Activated CD4-positive, alpha-beta memory T cell treated with anti-CD3 and anti-CD28 coated beads, Interleukin-2, amount 10 ng/mL, durations not matched to agents 7 days and 5 days (primary cell): ENCODE measurements at places on chromosomes 1 and 21.
A peak's percentile ranks its signal among the peaks of the same experiment; 100 is the strongest.

GRCh38 chr1:72482736-72483413, 200.5 kb upstream of the NEGR1 start:
- no peak overlapping the region for H3K27ac ChIP-seq
- H3K27me3 ChIP-seq: no peaks in the 10 kb centered on the region
- H3K4me3 ChIP-seq: no peak overlapping the region

GRCh38 chr1:1225238-1225845, 6.5 kb downstream of the SDF4 start:
- H3K27ac ChIP-seq: peak overlapping the region; percentile 48
- DNase-seq: no peak
- H3K4me1 ChIP-seq: peaks cover 31% of the 10 kb centered on the region
- H3K27me3 ChIP-seq: no peaks in the 10 kb centered on the region
- H3K4me3 ChIP-seq: no peak overlapping the region

GRCh38 chr21:34886240-34887104, 162.6 kb downstream of the RUNX1 start:
- peaks cover 40% of the 10 kb centered on the region for H3K36me3 ChIP-seq
- H3K27ac ChIP-seq: peak overlapping the region; percentile 98
- H3K4me3 ChIP-seq: peak overlapping the region; percentile 90
- peak; percentile 27 for DNase-seq
- H3K4me1 ChIP-seq: peaks cover 54% of the 10 kb centered on the region

- no peak overlapping the region for H3K4me3 ChIP-seq
- no peak overlapping the region for H3K27ac ChIP-seq
- H3K27me3 ChIP-seq: no peaks in the 10 kb centered on the region
- no peak for DNase-seq
- no peaks in the 10 kb centered on the region for H3K36me3 ChIP-seq
These were observed 447.5 kb downstream of the NEGR1 start for GRCh38 chr1:71834601-71835441.

DNA sequence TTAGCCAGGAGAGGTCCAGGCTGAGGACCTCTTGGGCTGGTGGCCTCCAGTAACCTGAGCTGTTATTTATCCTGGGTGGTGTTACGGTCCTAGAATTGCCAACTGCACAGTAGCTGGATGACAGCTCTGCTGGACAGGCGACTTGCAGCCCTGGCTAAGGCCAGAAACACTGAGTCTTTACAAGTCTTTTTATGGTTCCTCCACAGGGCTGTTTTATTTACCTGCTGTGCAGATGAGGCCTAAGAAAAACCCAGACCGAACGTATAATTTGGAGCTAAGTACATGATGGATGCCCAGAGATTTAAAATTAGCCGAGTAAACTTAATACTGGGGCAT, 30.4 kb upstream of the LRRC38 start:
- no peak overlapping the region for H3K4me3 ChIP-seq
- DNase-seq: no peak
- no peaks in the 10 kb centered on the region for H3K27me3 ChIP-seq
- no peak overlapping the region for H3K27ac ChIP-seq
- H3K4me1 ChIP-seq: no peaks in the 10 kb centered on the region

GRCh38 chr1:180188091-180188506, 33.4 kb downstream of the QSOX1 start:
- H3K36me3 ChIP-seq: no peaks in the 10 kb centered on the region
- H3K27me3 ChIP-seq: no peaks in the 10 kb centered on the region
- H3K4me1 ChIP-seq: peaks cover 15% of the 10 kb centered on the region

DNA sequence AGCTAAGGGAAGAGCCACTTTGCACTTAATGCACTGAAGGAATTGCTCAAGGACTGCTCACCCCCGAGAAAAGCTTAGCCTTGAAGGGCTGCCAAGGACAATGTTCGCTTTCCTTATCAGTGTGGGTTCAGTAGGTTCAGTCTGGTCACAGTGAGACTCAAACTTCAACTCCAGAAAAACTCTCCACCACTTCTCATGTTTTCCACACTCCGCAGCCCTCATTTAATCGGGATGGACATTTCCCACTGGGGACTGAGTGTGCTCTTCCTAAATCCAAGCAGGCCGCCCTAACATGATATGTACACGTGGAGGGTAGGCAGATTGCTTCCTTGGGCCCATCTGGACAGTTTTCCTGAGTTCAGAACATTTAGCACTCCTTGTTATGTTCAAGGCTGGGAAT, 19.5 kb downstream of the SUSD4 start:
- H3K36me3 ChIP-seq: no peaks in the 10 kb centered on the region
- H3K27ac ChIP-seq: no peak overlapping the region
- H3K4me1 ChIP-seq: no peaks in the 10 kb centered on the region
- H3K4me3 ChIP-seq: no peak overlapping the region

DNA sequence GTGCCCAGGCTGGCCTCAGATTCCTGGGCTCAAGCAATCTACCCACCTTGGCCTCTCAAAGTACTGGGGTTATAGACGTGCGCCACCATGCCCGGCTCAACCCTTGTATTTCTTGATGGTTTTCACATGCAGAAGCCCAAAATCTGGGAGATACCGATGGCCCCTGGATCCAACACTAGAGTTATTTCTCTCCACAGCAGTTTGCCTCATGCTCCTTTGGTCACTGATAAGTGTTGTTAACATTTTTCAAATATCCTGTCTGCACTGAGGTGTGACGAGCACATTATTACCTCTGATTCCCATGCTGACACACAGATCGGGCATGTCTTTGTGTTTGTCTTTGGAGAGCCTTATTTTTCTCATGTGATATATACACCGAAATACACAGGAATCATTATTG, 107.0 kb downstream of the KIF26B start:
- no peaks in the 10 kb centered on the region for H3K27me3 ChIP-seq
- H3K4me3 ChIP-seq: no peak overlapping the region
- H3K4me1 ChIP-seq: no peaks in the 10 kb centered on the region

DNA sequence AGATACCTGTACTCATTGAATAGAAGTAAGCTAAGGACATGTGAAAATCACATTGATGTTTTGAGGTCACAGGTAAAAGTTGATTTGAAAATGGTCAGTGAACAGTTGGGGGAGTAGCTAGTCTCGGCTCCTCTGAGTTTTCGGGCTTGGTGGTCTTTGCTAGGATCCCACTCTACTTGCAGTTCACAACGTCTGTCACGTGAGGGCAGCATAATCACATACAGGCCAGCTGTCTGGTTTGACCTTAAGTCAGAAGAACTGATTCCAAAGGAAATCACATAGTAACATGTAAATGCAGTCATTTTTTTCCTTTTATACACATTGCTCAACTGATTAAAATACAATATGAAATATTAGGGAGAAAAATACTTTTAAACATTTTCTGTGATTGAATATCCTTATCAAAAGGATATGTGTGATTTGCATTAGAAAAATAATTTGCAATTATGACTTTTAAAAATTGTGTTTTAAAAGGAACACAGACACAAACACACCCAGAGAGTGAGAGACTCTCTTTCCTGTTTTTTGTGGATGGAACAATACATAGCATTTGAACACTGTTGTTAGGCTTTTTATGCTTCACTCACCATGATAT, 21.8 kb upstream of the PDC start:
- no peak overlapping the region for H3K4me3 ChIP-seq
- H3K4me1 ChIP-seq: no peaks in the 10 kb centered on the region
- H3K27me3 ChIP-seq: no peaks in the 10 kb centered on the region
- H3K27ac ChIP-seq: no peak overlapping the region

GRCh38 chr1:119987686-119988085, 81.8 kb downstream of the NOTCH2 start:
- no peaks in the 10 kb centered on the region for H3K27me3 ChIP-seq
- H3K36me3 ChIP-seq: peaks cover 37% of the 10 kb centered on the region
- no peak for DNase-seq
- peak overlapping the region; percentile 1 for H3K4me3 ChIP-seq
- H3K4me1 ChIP-seq: peaks cover 31% of the 10 kb centered on the region

- no peak overlapping the region for H3K27ac ChIP-seq
- no peak overlapping the region for H3K4me3 ChIP-seq
- H3K4me1 ChIP-seq: peaks cover 38% of the 10 kb centered on the region
- no peak for DNase-seq
These were observed 7.4 kb downstream of the LRRC47 start for GRCh38 chr1:3788756-3789420.

- H3K27ac ChIP-seq: no peak overlapping the region
- no peaks in the 10 kb centered on the region for H3K36me3 ChIP-seq
- H3K27me3 ChIP-seq: peaks cover 54% of the 10 kb centered on the region
- no peak overlapping the region for H3K4me3 ChIP-seq
- no peaks in the 10 kb centered on the region for H3K4me1 ChIP-seq
These were observed 38.2 kb downstream of the MATN1 start for GRCh38 chr1:30684881-30685795.

DNA sequence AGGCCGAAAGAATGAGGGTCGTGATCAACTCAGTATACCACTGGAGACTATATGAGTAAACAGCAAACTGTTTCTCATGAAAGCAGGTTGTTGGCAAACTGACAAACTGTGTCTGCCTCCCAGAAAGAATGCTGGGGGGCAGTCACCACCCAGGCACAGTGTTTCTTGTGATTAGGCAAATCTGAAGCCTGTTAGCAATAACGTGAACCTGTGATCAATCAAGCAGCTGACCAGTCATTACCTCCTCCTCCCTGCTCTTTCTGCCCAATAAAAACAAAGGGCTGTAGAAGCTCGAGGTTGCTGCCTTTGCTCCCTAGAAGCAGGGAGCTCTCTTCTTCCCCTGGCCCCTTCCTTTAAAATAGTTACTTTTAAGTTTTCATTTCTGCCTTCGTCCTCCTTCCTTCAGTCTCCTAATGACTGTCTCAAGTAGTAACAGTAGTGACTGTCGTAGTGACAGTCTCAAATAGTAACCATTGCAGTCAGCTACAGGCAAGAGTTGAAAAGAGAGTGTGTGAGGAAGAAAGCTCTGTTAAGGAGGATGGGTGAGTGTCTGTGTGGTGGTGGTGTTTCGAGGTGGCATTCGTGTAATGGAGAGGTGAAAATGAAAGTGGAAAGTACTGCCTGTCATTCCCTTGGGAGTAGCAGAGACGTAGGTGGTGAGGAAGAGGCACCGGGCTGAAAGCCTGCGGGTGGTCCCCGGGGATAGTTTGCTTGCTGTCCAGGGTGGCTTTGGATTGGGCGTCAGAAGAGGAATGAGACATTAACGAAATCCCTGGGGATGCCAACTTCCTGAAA, 14.5 kb downstream of the HHAT start:
- H3K27me3 ChIP-seq: peaks cover 8% of the 10 kb centered on the region
- no peak overlapping the region for H3K27ac ChIP-seq
- DNase-seq: no peak
- H3K4me1 ChIP-seq: peaks cover 24% of the 10 kb centered on the region
- H3K4me3 ChIP-seq: no peak overlapping the region
- H3K36me3 ChIP-seq: no peaks in the 10 kb centered on the region

- no peaks in the 10 kb centered on the region for H3K27me3 ChIP-seq
- DNase-seq: no peak
These were observed 2.7 kb downstream of the IL10RB start for GRCh38 chr21:33268737-33269441.

GRCh38 chr1:33261344-33261743, 5.1 kb downstream of the ZNF362 start:
- H3K4me3 ChIP-seq: no peak overlapping the region
- H3K27ac ChIP-seq: no peak overlapping the region
- peaks cover 25% of the 10 kb centered on the region for H3K4me1 ChIP-seq
- H3K27me3 ChIP-seq: no peaks in the 10 kb centered on the region
- DNase-seq: no peak

DNA sequence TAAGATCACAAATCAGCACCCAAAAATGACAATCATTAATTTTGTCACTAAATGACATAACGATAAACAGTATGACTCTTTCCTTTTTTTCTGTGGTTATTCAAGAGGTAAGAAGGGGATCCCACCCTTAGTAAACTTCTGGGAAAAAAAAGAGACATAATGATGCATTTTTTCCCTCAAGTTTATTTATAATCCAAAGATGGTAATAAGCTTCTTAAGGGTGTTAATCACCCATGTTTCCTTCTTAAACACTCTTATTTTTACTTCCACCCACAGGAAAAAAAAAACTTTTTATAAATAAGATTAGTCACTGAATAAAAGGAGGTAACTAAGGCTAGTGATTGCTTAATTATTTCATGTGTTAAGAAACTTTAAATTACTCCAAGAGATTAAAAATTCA, 24.7 kb downstream of the RGS1 start:
- H3K27ac ChIP-seq: no peak overlapping the region
- DNase-seq: no peak
- H3K4me1 ChIP-seq: peaks cover 25% of the 10 kb centered on the region
- no peak overlapping the region for H3K4me3 ChIP-seq
- peaks cover 2% of the 10 kb centered on the region for H3K27me3 ChIP-seq

GRCh38 chr1:208207388-208208131, 36.6 kb downstream of the PLXNA2 start:
- peaks cover 2% of the 10 kb centered on the region for H3K27me3 ChIP-seq
- H3K27ac ChIP-seq: no peak overlapping the region
- H3K4me3 ChIP-seq: no peak overlapping the region
- H3K36me3 ChIP-seq: no peaks in the 10 kb centered on the region

- H3K36me3 ChIP-seq: no peaks in the 10 kb centered on the region
- no peak overlapping the region for H3K27ac ChIP-seq
- no peaks in the 10 kb centered on the region for H3K4me1 ChIP-seq
These were observed 83.4 kb upstream of the PLPPR4 start for GRCh38 chr1:99180915-99181314.

GRCh38 chr21:34881421-34881820, 167.7 kb downstream of the RUNX1 start:
- DNase-seq: no peak
- peaks cover 67% of the 10 kb centered on the region for H3K36me3 ChIP-seq
- no peaks in the 10 kb centered on the region for H3K27me3 ChIP-seq
- H3K27ac ChIP-seq: peak overlapping the region; percentile 42
- peaks cover 70% of the 10 kb centered on the region for H3K4me1 ChIP-seq

DNA sequence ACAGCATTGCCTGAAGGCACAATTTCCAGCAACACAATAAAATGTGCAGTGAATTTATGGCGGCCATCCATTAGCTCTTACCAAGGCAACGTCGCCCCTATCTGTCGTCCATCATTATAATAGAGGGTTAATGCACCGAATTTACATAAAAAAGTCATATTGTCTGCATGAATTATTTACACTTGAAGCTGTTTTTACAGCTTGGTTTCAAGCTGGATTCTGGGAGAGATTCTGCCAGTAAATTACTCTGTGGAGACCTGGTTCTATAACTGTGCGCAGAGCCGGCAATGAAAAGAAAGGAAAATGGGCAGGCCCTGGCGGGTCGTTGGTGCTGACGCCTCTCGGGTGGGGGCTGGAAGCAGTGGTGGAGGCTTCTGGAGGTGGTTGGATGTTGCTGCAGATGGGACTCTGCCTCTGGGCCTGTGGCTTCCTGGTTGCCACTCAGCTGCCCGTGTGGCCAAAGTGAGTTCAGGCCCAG, 48.9 kb upstream of the POU3F1 start:
- H3K4me3 ChIP-seq: no peak overlapping the region
- H3K4me1 ChIP-seq: no peaks in the 10 kb centered on the region
- H3K27ac ChIP-seq: no peak overlapping the region
- peaks cover 27% of the 10 kb centered on the region for H3K27me3 ChIP-seq
- no peak for DNase-seq

DNA sequence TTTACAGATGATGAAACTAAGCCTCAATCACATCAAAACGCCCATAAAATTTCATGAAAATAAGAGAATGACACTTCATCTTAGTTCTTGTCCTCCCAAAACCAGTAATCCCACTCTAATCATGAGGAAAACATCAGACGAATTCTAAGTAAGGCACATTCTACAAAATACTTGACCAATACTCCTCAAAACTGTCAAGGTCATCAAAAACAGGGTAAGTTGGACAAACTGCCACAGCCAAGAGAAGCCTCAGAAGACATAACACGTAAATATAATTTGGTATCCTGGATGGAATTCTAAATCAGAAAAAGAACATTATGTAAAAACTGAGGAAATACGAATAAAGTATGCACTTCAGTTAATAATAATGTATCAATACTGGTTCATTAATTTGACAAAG, 128.2 kb downstream of the DPYD start:
- H3K27ac ChIP-seq: no peak overlapping the region
- no peak overlapping the region for H3K4me3 ChIP-seq
- DNase-seq: no peak
- H3K4me1 ChIP-seq: peaks cover 29% of the 10 kb centered on the region
